ENCODE measurements at places on chromosomes 4 and X. TPM values are rescaled to one million over a fixed set of nuclear protein-coding genes. Genes with fewer than 3 reads are reported as not detected.

DNA sequence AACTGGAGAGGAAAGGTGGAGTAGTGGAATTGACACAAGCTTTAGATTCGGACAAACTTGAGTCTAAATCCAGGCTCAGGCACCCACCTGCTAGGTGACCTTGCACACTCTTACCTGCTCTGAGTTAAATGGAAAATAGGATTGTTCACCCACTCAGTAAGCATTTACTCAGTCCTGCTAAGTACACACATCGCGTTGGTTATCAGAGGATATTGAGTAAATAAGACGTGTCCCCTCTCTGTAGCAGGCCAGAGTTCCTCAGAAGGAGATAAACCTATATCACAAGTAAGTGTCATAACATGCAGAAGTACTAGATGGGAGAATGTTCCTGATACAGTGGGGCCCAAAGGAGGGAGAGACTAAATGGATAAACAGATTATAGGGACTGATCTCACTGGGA, 117.7 kb downstream of the SMIM20 start:
- no peak for DNase-seq

Gene FRG2
- not detected for total RNA-seq

- no peak for DNase-seq
Measured at GRCh38 chrX:2756548-2756947, 4.7 kb downstream of the XG start.

GRCh38 chr4:101199507-101200285, 147.6 kb downstream of the PPP3CA start:
- DNase-seq: no peak

DNA sequence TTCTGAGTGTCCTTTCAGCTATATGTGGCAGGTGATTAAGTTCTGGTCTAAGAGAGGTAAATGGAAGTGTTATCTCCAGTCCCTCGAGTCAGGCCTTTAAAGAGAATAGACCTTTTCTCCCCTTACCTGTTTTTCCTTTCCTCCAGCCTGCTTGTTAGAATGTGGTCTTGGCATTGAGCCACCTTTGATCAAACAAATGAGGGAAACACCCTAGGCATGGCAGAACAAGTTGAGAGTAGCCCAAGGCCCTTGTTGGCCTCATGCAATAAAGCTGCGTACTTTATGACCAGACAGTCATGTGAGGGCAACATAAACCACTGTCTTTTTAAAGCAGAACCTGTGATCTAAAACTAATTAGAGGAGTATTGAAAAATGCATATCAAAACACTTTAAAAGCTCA, 13.2 kb upstream of the IL13RA2 start:
- DNase-seq: no peak

DNA sequence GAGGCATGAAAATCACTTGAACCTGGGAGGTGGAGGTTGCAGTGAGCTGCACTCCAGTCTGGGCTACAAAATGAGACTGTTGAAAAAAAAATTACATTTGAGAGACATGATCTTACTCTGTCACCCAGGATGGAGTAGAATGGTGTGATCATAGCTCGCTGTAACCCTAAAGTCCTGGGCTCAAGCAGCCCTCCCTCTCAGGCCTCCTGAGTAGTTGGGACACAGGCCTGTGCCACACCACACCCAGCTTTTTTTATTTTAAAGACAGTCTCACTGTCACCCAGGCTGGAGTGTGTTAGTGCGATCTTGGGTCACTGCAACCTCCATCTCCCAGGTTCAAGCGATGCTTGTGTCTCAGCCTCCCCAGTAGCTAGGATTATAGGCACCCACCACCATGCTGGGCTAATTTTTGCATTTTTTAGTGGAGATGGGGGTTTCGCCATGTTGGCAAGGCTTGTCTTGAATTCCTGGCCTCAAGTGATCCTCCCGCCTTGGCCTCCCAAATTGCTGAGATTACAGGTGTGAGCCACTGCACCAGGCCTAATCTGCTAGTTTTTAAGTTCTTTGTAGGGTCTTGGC, 6.1 kb downstream of the RPS3A start:
- no peak for DNase-seq

DNA sequence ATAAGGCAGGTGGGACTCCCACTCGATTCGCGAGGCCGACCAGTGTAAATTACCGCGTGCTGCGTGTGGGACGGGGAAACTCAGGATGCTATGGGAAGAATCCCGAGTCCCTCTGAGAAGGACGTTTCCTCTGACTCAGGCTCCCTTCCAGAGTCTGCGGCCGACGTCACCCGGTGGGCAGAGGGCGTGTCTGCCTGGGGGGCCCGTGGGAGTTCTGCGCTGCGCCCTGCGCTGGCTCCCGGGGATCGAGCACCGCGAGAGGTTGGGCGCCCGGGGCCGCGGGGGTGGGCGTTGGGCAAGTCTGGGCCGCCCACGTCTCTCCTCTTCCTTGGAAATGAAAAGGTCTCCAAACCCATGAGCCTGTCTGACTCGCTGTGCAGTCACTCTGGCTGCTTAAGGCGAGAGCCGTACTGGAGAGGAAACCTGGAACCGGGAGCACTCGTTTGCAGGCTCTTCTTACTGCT, 568 bp downstream of the NIPAL1 start:
- peak; percentile 49 for DNase-seq

Gene OPN1MW3
- total RNA-seq: not detected

Gene CDS1
- 18.8 TPM for total RNA-seq

Data from spinal cord (tissue), 10 donors.